ENCODE measurements at places on chromosomes 11 and 22.

DNA sequence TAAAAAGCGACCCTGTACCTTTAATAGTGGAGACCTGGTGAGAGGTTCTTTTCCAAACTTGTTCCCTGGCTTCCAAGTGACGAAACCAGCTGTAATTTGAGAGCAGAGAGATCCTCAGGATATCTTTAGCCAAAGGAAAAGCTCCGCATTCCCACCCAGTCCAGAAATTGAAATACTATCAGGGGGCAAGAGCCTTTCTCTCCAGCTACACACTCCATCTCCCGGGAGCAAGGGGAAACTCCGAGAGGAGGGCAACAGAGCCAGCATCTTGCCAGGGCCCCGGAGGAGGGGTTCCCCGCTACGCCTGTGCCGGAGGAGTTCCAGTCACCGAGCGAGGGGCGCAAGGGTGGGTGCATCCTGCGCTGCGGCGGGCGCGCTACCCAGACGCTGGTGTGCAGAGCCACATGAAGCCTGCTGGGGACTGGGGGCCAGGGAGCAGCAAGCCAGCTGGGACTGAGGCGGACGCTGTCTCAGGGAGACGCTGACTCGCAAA, at the start of gene FIBIN:
TSS of gene FIBIN (plus strand) at position 148 of the 493 bp plus-strand sequence. CDS start 415 bp downstream, outside the sequence.
- DNase-seq: peak; percentile 19

DNA sequence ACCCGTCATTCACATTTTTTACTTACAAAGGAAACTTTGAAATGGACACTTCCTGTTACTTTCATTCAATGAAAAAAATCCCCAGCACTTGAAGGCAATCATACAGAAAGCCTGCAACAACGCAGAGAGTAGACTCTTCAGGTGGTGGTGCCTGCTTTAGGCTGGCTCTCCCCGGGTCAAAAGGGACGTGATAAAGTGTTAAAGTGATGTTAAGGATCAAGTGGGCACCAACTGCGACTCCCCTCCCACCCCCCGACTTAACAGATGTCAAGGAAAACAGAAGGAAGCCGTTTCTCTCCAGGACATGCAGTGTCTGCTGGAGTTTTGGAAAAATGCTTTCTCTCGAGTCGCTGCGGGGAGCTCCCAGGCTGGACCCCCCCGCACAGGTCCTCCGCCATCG, 414 bp upstream of the PNPLA3 start:
- no peak for DNase-seq

- no peak for DNase-seq
Measured at GRCh38 chr22:27228771-27229170, 571.4 kb downstream of the MIAT start.

GRCh38 chr11:3057069-3057963, at the start of gene CARS1:
Gene CARS1 (minus strand): TSS chr11:3057423. CDS start chr11:3057367, 56 bp downstream.
- peak; percentile 97 for DNase-seq

- DNase-seq: no peak
Measured at GRCh38 chr11:73465871-73466270, 89.7 kb downstream of the RELT start.

- no peak for DNase-seq
Measured at GRCh38 chr11:66150725-66151124, 80.7 kb downstream of the PACS1 start.

Data from D341Med (cell line).